ENCODE measurements at places on chromosomes 2 and 18. TPM values are rescaled to one million over a fixed set of nuclear protein-coding genes. Genes with fewer than 3 reads are reported as not detected.

DNA sequence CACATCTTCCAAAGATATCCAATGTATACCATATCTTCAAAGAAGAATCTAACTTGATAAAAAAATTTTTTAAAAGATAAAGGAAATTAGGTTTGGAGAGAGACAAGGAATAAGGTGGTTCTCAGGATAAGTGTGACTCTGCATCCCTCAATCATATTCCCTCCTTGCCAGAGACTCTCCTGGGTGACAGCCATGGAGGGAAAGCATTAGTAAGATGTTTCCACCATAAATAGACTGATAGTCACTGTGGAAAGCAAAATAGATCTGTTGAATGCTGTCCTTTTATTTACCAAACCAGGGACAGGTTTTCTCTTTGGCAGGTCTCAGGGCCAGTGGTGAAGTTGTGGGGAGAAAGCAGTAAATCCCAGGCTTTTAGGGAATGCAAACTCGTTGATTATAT lies 107.6 kb downstream of the PRPF40A start:
- DNase-seq, result no peak

DNA sequence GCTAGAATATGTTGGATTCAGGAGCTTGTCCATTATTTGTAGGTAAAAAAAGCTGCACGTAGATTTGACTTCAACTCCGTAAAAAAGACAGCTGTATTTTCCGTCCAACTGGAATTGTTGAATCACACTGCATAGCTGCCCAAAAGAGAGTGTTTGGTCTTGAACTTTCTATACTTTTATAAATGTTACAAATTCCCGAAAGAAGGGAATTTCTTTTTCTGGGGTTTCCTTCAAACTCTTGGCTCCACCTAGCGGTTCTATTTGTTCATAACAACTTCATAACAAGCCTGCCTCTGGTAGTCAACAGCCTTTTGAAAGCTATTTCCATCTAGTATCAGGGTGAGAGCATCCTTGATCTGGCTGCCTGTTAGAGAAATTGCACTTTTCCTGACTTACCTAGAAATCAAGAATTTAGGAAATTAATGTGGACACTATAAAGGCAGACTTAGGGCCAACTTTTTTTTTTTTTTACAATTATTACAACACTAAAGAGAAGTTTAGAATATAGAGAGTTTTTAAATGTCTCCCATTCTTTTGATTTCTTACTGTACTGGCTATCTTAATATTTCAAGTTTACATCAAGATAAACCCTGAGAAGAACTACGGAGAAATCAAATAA lies 48.1 kb downstream of the TMEM185B start:
- DNase-seq, result no peak

GRCh38 chr18:9737006-9737405 lies 28.9 kb downstream of the RAB31 start:
- no peak for DNase-seq

DNA sequence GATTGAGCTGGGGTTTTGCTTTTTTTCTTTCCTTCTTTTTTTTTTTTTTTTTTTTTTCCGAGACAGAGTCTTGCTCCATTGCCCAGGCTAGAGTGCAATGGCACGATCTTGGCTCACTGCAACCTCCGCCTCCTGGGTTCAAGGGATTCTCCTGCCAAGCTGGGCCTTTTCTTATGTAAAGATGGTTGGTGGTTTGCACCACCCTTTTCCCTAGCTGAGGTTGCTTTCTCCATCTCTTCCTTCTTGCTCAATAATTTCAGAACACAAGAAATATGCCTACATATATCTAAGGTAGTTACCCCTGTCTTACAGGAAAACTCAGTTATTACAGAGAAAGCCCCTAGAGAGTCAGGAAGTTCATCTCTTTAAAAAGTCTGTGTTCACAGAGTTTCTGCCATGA lies 7.0 kb downstream of the TTC39C start:
- no peak for DNase-seq

Gene ZEB2
- 299 TPM for total RNA-seq

DNA sequence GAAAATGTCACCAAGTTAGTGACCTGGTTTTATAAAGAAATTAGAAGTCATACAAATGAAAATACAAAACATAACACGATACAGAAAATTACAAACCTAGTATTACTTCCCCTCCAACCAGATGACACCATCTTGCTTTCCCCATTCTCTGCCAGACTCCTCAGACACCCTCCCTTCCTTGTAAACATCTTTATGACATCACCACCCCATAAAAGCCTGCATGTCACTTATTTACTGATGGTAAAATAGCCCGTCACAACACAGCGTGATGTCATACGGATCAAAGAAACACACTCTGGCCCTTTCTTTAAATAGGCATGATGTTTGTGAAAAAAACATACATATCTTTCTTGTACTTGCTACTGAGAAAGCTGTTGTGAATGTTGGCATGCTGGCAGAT lies 254.8 kb upstream of the SOX11 start:
- no peak for DNase-seq

- no peak for DNase-seq
These were observed 220.2 kb upstream of the PIEZO2 start for GRCh38 chr18:11369556-11369955.

DNA sequence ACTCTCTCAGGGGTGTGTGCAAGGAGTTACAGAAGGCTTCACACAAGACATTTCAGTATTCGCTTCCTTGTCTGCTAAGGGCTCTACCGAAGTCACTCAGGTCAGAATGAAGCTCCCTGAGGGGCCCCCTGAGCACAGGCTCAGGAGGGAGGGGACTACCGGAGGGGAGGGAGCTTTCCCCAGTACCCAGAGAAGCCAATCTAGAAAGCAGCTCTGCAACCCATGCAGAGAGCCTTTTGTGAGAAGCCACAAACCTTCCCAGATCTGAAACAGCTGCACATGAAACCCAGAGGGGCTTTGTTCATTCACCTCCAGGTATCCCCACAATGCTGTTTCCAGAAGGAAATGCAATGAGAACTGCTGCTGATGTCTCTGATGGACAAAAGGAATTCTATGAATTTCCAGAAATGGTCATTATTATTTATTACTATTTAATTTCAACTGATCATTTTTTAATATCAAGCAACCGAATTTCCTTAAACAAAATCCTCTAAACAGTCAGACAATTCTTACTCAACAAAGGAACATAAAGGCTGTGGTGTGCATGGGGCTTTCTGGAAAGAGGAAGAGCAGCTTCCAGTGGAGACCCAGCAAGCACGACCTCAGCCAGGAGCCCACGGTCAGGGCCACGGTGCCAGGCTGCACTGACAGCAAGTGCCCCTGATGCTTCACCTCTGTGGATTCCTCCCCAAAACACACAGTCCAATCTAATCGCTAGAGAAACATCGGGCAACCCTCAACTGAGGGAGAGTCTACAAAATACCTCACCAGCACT lies 42.0 kb downstream of the NDUFA10 start:
- no peak for DNase-seq

Gene RUFY4
- total RNA-seq, result not detected

Gene CREG2
- not detected for total RNA-seq

Gene CHRNA1
- not detected for total RNA-seq

Gene TMEFF2
- not detected for total RNA-seq

DNA sequence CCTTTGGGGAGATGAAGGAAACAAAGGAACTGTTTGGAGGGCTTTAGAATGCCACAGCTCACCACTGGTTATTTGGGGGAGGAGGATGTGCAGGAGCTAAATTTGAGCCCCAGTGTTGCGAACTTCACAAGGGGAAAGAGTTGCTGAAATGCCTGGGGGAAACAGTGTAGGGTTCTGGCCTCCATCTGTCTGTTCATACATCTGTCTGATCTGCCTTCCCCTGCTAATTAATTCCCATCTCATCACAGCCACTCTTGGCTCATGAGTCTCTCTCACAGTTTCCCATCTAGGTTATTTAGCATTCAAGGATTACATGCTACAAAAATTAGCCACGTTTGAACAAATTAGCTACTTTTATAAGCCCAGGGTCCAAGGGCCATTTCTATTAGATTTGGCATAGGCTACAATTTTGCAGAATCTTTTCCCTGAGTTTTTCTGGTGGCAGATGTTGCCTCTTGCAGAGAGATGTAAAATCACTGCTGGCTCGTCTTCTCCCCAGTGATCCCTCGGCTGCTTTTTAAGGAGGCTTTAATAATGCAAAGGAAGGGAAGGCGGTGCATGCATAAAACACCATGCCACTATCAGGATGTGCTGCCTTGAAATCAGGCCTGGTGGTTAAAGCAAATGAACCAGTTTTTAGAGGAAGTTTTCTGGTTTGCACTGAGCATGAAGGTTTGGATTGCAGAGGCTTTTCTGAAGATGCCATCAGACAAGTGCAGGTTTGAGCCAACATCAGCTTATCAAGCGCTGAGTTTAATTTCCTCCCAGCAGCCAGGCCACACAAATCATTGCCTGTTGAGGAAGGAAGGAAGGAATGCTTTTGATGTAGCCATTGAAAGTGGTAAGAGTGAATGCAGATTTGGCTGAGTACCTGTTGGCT lies 35.0 kb downstream of the ADD2 start:
- no peak for DNase-seq

GRCh38 chr2:42256505-42256904 lies 87.4 kb downstream of the EML4 start:
- no peak for DNase-seq

Gene REG1B
- total RNA-seq, result not detected

DNA sequence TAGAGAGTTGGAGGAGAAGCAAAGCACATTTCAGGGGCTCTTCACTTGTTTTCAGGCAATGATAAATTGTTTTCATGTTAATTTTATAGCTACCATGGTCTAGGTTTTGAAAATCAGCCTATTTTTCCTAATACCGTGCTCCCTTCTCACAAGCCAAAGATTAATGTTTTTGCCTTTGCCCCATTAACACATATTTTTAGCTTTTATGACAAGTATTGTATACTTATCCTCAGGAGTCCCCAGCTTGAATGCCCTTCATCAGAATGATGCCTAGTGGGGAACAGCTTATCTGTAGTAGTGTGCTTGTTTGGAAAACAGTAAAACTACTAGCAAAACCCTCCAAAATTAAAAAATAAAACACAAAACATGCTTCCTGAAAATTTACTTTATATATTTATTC lies 194.0 kb downstream of the LNPK start:
- DNase-seq, result no peak

- DNase-seq, result no peak
These were observed 34.0 kb downstream of the UXS1 start for GRCh38 chr2:106159866-106160785.

DNA sequence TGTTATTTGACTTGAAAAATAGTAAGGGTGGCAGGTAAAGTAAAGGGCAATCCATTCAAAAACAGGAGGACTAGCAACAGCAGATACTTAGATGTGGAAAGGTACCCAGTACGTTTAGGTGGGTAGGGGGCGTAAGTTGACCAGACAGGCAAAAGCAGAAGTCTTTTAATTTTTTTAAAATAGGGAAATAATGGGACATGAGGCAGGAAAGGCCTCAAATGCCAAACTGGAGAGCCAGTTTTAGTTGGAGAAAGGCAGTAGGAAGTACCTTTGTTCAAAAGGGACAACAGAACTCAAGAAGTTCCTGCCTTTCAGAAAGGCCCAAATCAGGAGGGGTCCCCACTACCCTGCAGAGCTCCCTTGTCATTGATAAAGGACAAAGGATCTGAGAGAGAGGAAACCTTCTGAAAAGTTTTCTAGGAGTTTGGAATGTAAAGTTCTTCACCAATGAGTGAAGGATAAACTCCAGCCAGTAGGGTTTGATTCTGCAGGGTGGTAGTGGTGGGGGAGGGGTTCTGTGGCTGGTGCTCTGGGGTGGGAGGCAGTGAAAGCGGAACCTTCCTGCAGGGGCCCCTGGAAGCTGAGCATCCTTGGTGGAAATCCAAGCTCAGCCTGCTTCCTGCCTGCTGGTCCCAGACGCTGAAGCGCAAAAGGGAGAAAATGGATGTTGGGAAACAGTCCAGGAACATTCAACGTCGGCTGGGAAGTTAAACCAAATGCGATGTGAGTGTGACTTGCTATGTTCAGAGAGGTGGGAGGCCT lies 40.1 kb downstream of the TMEM17 start:
- DNase-seq, result no peak

DNA sequence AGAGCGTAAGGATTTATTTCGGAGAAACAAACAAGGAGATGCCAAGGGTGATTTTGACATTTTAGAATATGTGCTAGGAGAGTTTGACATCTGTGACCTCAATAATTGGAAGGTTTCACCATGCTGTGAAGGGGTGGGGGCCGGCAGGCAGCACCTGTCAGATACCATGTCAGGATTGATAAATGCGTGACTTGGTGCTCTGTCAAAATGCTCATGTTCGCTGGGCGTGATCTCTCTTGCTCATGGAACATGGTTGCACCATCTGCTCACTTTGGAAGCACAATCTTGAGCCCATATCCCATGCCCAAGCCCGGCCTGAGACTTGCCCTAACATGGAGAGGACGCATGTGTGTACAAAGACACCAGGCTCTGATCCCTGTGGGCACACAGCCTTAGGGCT lies 347.6 kb downstream of the RNF144A start:
- no peak for DNase-seq

Gene THSD7B
- total RNA-seq, result 12.9 TPM

GRCh38 chr2:76169276-76170008 lies 458.7 kb upstream of the GCFC2 start:
- DNase-seq, result no peak

GRCh38 chr2:96798733-96799622 lies 17.1 kb upstream of the CNNM3 start:
- DNase-seq, result no peak

Gene HRH4
- not detected for total RNA-seq
